ENCODE measurements at places on chromosomes 2 and 18.

DNA sequence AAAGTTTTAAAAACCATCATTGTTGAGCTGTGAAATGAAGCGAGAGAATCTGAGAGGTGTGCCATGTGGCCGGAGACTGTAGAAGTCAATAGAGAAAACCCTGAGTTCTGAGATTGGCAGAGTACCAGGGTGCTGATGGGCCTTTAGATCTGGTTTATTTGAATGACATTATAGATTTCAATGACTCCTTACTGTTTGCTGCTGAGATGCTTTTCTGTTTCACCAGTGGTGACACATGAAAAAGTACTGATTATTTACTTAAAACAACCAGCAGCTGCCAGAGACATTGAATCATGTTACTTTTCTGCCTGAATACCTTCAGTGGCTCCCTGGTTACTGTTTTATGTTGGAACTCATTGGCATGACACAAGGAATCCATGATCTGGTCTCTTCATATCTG, 602.7 kb upstream of the ZNF804A start:
- DNase-seq: peak; percentile 55

DNA sequence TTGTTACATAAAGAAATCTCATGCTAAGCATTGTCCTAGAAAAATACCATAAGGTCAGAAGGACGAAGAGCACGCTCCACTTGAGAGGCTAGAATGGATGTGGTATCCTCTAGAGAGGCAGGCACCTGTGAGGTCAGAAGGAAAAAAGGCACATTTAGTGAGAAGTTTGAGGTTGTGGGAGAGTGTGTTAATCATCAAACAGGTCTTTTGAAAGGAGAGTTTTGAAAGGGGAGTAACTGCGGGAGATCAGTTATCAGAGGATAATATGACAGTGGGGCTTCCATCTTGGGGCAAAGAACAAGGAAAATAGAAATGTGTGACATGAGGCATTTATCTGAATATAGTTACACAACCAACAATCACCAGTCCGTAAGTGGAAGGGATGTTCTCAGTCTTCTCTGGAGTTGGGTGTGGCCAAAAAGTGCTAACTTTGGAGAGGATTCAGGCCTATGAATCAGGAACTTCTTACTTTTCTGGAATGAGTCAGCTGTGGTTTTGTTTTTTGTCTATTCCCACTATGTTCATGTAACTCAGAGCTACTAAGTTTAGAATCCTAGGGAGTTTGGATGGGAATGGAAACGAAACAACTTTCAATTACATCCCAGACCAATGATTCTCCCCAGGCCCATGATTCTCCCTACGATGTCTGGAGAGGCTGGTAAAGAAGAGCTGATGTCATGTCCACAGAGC, 451.4 kb upstream of the ST6GAL2 start:
- no peak for DNase-seq

GRCh38 chr2:143157418-143157817, 28.2 kb downstream of the ARHGAP15 start:
- DNase-seq: no peak

GRCh38 chr18:5295231-5295920, at the start of gene ZBTB14:
Gene ZBTB14 (minus strand): TSS chr18:5295726. CDS start chr18:5293246, 2,480 bp downstream.
- DNase-seq: peak; percentile 33

DNA sequence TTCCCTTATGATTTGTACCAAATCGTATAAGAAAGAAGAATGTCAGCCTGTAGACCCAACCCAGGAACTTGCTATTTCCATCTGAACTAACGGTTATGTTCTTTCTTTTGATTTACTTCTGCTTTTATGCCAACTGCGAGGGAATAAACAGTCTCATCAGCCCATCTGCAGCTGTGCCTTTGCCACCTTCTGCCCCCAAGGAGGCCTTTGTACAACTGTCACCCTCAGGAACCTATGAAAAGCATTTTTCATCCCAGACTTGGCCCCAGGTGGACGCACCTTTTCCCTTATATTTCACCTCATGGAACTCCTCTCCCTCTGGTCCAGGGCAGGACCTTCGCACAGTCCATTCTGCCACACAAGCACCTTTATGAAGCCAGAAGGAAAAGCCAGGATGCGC, 109.8 kb downstream of the AOX1 start:
- no peak for DNase-seq

- no peak for DNase-seq
Observed at GRCh38 chr2:160376576-160376975, 117.0 kb downstream of the RBMS1 start.

DNA sequence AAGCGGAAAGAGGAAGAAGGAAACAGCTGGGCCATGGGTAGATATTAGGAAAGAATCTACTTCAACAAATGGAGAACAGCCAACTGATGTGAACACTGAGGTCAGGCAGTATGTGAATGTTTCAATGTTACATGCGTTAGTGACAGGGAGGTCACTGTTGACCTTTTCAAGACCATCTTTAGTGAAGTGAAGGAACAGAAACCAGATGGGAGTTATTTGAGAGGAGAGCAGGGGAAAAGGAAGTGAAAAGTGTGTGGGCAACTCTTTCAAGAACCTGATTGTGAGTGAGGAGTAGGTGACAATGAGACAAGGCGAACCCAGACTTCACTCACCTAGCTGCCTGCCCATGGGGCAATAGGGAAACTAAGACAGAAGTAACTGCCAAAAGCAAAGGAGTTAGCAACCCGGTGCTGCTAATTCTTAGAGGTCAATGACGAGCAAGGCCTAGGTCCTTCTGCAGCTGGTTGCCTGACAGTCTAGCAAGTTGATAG, 67.0 kb downstream of the SP3 start:
- no peak for DNase-seq
